Smooth muscle cell of trachea (primary cell): ENCODE measurements at places on chromosomes 1 and 21. TPM values are rescaled to one million over a fixed set of nuclear protein-coding genes. Genes with fewer than 3 reads are reported as not detected.

CLEC20A gene
- not detected in 2 replicates for total RNA-seq

SLFNL1 gene
- 0.66 and 0.73 TPM in 2 replicates for total RNA-seq

C1orf185 gene
- not detected in 2 replicates for total RNA-seq

SPAG17 gene
- under 0.01 TPM in 1 of 2 replicates, not detected in the other for total RNA-seq

GPATCH3 gene
- total RNA-seq = 7.4 and 10.6 TPM in 2 replicates

LAD1 gene
- total RNA-seq = not detected in 2 replicates

THEM5 gene
- total RNA-seq = 0.17 TPM in 1 of 2 replicates, not detected in the other

GPR161 gene
- 15.3 and 26.8 TPM in 2 replicates for total RNA-seq

ANKRD34A gene
- 0.50 and 0.73 TPM in 2 replicates for total RNA-seq

CLCA1 gene
- 0.15 and 0.17 TPM in 2 replicates for total RNA-seq

LCE1A gene
- not detected in 2 replicates for total RNA-seq

BSND gene
- total RNA-seq = not detected in 2 replicates

CLDN17 gene
- not detected in 2 replicates for total RNA-seq

KAZN gene
- 3.3 and 7.3 TPM in 2 replicates for total RNA-seq

PLA2G4A gene
- total RNA-seq = 20.3 and 44.4 TPM in 2 replicates
